Aortic smooth muscle cell (primary cell): ENCODE measurements at places on chromosomes 4 and X. TPM values are rescaled to one million over a fixed set of nuclear protein-coding genes. Genes with fewer than 3 reads are reported as not detected.

The CSAG2 gene
- total RNA-seq: not detected in 2 replicates

The SLC7A11 gene
- total RNA-seq: 50.8 and 62.5 TPM in 2 replicates

The CT45A5 gene
- not detected in 2 replicates for total RNA-seq

The P2RY4 gene
- total RNA-seq: 0.19 TPM in 1 of 2 replicates, not detected in the other

The SSX3 gene
- not detected in 2 replicates for total RNA-seq

The CXCL1 gene
- 1.3 and 4.5 TPM in 2 replicates for total RNA-seq

The FABP2 gene
- not detected in 2 replicates for total RNA-seq

The DHRSX gene
- 20.9 and 24.2 TPM in 2 replicates for total RNA-seq

The BRCC3 gene
- total RNA-seq: 10.9 and 11.5 TPM in 2 replicates

The DCLK2 gene
- total RNA-seq: 3.6 and 3.8 TPM in 2 replicates

The RTL3 gene
- not detected in 2 replicates for total RNA-seq

The PPP1R2C gene
- not detected in 2 replicates for total RNA-seq

The LRIT3 gene
- total RNA-seq: under 0.01 TPM in 1 of 2 replicates, not detected in the other

The NR0B1 gene
- 0.19 and 0.26 TPM in 2 replicates for total RNA-seq

The CENPC gene
- 14.4 and 18.9 TPM in 2 replicates for total RNA-seq

The PCDH10 gene
- 26.4 and 50.9 TPM in 2 replicates for total RNA-seq

The MAGEA4 gene
- total RNA-seq: not detected in 2 replicates

The WWC2 gene
- total RNA-seq: 20.6 and 28.4 TPM in 2 replicates

The CLIC2 gene
- total RNA-seq: 1.9 and 2.4 TPM in 2 replicates

The HADH gene
- 5.5 and 9.5 TPM in 2 replicates for total RNA-seq

The FOXP3 gene
- total RNA-seq: not detected in 2 replicates

The SPANXD gene
- not detected in 2 replicates for total RNA-seq

The GPC4 gene
- total RNA-seq: 0.53 and 1.1 TPM in 2 replicates

The TMEM31 gene
- total RNA-seq: not detected in 2 replicates

The CXCL10 gene
- total RNA-seq: not detected in 2 replicates

The MMRN1 gene
- 4.7 and 11.1 TPM in 2 replicates for total RNA-seq

The WDR1 gene
- total RNA-seq: 500 and 514 TPM in 2 replicates

The FREM3 gene
- total RNA-seq: 0.40 and 0.44 TPM in 2 replicates

The TKTL1 gene
- total RNA-seq: not detected in 2 replicates
